A549 (cell line): ENCODE measurements at places on chromosomes 12 and 14. TPM values are rescaled to one million over a fixed set of nuclear protein-coding genes. Genes with fewer than 3 reads are reported as not detected.

BCL11B gene
- polyA plus RNA-seq = 0.31 to 0.49 TPM (median 0.42 TPM) in 3 replicates

SMOC1 gene
- polyA plus RNA-seq = 10.0 to 13.3 TPM (median 12.2 TPM) in 3 replicates

B4GALNT3 gene
- polyA plus RNA-seq = 0.26 to 0.43 TPM (median 0.28 TPM) in 3 replicates

RNASE3 gene
- not detected in 3 replicates for polyA plus RNA-seq

MGP gene
- 0.10 to 0.30 TPM (median 0.11 TPM) in 3 replicates for polyA plus RNA-seq
